ENCODE measurements at places on chromosomes 7 and 10.

- peak; percentile 40 for DNase-seq
Measured at GRCh38 chr7:90709501-90710465, 113.7 kb downstream of the CDK14 start.

DNA sequence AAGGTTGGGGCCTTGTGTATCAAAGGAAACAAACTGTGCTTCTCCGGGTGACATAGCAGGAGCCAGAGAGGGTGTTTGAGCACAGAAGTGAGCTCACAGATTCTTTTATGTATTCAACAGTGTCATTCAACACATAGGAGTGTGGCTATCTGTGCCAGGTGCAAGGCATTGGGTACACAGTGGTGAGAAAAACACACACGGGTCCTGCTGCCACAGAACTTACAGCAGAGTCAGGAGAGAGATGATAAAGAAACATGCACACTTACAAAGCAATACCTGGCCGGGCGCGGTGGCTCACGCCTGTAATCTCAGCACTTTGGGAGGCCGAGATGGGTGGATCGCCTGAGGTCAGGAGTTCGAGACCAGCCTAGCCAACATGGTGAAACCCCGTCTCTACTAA, 16.3 kb upstream of the ECHDC3 start:
- DNase-seq: no peak

GRCh38 chr10:110762109-110762848, 109.4 kb upstream of the PDCD4 start:
- DNase-seq: no peak

DNA sequence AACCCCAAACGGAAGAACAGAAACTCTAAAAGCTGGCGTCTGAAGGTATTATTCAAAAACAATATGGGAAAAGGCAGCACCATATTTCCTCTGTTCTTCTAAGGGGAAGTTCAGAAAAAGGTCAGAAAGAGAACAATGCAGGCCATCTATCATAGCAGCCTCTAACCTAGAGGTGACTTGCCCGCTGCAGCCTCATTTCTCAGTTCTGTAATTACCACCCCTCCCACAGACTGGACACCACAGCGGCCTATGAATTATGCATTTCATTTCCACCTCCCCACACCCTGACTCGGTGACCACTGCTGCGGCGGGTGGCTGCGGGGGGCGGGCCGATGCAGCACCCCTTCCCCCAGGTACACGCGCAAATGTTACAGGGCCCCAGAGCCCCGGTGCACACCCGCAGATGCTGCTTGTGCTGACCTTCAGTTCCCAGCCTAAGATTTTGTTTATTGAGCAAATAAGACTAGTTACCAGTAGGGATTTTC, 125.5 kb downstream of the CLEC2L start:
- DNase-seq: no peak

DNA sequence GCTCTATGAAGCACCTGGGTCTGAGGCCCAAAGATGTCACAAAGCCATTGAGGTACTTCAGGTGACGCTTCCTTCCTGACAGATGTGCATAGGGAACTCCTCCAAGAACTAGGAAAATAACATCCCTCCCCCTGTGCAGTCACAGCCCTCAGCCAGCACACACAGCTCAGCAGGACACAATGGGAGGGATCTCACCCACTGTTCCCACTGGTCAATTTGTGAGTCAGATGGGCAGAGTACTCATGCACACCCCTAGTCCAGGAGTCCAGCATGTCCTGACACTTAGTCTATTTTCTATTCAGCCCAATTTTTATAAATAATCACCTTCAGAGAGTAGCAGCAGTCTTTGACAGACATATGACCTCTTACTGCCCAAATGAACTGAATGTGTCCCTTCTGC, 60.7 kb upstream of the PFKP start:
- no peak for DNase-seq

DNA sequence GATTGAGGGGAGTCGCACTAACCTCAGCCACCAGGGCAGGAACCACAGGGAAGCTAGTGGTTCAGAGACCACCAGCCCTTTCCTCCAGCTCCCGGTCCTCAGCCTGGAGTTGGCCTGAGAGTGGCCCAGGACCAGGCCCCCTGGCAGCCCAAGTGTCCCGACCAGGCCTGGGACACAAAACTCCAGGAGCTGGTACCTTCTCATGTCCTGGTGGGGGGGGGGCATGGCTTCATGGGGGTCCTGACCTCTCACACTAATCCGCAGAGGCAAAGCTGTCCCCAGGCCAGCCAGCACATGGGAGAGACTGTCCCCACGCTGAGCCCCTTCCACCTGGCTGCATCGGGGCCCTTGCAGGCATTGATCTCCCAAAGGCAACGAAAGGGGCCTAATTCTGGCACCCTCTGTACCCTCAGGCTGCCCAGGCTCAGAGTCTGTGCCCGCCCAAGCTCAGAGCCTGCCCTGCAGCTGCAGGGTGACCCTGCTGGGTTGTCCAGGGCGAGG, 28.2 kb downstream of the GPRIN2 start:
- DNase-seq: no peak

- no peak for DNase-seq
Measured at GRCh38 chr7:135317676-135318325, 84.2 kb downstream of the STRA8 start.

DNA sequence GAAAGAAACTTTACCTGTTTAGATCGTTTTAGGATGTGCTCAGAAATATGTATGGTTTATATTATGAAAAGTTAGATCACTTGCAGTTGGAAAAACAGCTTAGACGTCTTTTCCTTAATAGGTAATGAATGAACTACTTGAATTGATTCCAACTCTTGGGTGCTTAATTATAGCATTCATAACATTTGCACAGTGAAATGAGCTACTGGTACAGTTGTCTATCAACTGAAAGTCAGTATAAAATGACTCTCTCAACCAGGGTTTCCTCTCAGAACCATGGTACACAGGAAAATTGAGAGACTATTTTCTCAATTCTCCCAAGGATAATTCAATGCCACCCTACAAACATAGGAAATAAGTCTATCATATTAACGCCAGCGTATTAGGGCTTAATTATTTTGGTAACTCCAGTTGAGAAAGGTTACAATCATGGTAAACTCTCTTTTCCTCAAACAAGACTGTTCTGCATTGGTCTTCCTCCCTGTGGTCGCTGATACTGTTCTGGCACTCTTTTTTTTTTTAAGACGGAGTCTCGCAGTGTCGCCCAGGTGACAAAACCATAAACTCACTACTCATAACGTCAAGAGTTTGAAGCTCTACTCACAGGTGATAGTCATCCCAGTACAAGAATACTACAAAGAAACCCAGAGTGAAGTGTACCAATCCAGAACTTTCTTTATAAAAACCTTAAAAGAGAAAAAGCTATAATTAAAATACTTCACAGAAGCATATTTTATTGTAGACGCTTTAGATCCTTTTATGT, 2.0 kb downstream of the ANLN start:
- DNase-seq: no peak

GRCh38 chr7:139034855-139035585, 822 bp downstream of the ZC3HAV1L start:
- DNase-seq: no peak

DNA sequence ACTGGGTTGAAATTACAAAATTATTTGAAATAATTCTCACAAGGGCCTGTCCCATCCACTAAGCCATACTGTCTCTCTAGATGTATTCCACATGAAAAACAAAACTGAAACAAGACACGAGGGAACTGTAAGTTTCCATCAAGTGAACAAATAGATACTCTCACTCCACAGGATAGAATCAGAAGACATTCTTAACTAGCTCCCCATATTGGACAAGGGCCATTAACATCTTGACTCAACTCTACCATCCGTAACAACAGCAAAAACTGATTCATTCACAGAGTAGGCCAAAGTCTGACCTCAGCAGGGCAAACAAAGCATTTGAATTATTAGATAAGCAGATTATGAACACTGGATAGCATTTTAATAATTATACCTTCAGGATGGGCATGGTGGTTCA, 29.1 kb downstream of the UBE2H start:
- DNase-seq: peak; percentile 69

DNA sequence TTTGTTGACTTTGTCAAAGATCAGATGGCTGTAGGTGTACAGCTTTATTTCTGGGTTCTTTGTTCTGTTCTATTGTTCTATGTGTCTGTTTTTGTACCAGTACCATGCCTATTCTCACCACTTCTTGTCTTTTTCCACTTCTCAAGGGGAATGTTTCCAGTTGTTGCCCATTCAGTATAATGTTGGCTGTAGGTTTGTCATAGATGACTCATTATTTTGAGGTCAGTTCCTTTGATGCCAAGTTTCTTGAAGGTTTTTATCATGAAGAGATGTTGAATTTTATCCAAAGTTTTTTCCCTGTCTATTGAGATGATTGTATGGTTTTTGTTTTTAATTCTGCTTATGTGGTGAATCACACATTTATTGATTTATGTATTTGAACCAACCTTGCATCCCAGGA, 216.7 kb upstream of the RNF32 start:
- DNase-seq: no peak

GRCh38 chr10:72219235-72219814, 3.2 kb upstream of the ASCC1 start:
- DNase-seq: no peak

DNA sequence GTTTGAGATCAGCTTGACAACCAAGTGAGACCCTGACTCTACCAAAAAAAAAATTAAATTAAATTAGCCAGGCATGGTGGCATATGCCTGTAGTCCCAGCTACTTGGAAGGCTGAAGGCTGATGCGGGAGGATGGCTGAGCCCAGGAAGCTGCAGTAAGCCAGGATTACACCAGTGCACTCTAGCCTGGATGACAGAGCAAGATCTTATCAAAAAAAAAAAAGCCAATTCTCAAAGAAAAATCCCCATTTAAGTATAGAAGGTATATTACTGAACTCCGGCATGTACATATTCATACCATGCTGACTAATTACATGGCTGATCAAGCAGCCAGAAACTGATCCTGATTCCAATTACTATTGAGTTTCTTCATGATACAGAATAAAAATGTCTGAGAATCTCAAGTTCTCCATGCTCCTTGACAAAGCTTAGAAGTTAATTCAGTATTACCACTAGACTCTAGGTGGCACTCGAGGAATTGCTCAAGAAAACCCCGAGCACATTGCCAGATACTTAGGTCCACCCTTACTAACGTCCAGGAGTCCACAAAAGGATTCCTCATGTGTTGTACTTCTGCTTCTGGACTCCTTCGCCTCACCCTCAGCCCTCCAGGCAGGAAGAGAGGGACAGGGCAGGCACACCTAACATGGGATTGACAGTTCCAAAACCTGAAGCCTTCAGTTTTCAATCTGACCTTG, 148.9 kb downstream of the PARD3 start:
- DNase-seq: peak; percentile 81

- no peak for DNase-seq
Measured at GRCh38 chr7:5693529-5693928, 87.9 kb downstream of the RNF216 start.

GRCh38 chr7:31493714-31494181, 20.1 kb upstream of the ITPRID1 start:
- no peak for DNase-seq

DNA sequence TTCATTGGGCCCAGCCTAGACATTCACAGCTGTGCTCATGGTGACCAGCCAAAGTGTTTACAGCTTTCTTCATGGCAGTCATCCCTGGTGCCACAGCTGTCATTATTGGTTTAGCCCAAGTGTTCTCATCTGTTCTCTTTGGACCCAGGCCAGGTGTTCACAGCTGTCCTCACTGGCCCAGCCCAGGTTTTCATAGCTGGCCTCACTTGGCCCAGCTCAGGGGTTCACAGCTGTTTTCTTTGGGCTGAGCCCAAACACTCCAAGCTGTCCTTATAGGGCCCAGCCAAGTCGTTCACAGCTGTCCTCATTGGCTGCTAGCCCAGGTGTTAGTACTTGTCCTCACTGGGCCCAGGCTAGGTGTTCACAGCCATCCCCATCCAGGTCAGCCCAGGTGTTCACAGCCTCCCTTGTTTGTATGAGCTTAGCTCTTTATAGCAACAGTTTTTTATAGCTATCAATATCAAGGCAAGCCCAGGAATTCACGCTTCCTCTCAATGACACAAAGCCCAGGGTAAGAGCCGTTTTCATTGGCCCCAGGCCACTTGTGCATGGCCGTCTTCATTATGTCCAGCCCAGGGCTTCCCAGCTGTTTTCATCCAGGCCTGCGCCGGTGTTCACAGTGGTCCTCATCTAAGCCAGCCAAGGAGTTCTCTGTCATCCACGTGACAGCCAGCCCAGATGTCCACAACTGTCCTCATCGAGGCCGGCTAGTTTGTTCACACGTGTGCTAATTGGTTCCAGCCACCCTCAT, 11.6 kb downstream of the FRG2B start:
- DNase-seq: no peak

- DNase-seq: peak; percentile 29
Measured at GRCh38 chr10:114767101-114767985, 54.2 kb upstream of the FHIP2A start.

DNA sequence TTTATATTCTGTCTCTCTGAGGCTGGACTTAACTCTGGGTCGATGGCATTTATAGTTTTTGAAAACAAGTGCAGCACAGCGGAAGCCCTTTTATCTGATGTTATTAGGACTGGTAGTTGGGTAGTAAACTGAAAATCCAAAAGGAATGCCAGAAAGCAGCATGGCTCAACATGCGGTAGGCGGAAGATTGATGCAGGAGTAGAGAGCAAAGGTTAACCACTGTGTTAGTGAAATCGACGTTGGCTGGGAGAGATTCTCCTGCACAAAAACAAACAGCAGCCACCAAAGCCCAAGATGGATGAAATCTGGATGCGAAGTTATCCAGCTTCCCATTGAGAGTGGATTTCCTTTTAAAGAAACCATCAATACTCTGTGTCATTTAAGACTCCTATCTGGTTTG, 54.5 kb upstream of the EMX2 start:
- no peak for DNase-seq

- no peak for DNase-seq
Measured at GRCh38 chr7:154698726-154699291, 304.1 kb downstream of the PAXIP1 start.

DNA sequence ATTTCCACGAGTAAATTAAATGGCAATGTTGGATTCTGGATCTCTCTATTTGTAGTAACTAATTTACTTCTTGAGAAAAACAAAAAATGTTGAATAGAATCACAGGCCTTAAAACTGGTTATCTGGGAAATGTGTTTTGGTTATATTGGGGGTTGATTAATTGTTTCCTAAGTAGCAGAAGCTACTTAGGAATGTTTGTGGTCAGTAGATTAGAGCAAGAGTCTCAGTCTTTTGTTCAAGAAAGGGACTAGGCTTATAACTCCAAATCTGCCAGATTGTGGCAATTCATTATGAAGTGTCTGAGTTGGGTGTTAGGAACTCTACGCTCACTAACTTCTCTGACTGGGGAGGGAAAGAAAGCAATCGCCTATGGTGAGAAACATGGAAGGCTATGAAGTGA, 244.3 kb upstream of the PHYHIPL start:
- no peak for DNase-seq

GRCh38 chr10:124072106-124072505, 21.3 kb downstream of the CHST15 start:
- no peak for DNase-seq

GRCh38 chr10:70666960-70667798, 5.1 kb upstream of the ADAMTS14 start:
- no peak for DNase-seq

GRCh38 chr7:23211589-23211988, 29.7 kb downstream of the NUP42 start:
- no peak for DNase-seq

DNA sequence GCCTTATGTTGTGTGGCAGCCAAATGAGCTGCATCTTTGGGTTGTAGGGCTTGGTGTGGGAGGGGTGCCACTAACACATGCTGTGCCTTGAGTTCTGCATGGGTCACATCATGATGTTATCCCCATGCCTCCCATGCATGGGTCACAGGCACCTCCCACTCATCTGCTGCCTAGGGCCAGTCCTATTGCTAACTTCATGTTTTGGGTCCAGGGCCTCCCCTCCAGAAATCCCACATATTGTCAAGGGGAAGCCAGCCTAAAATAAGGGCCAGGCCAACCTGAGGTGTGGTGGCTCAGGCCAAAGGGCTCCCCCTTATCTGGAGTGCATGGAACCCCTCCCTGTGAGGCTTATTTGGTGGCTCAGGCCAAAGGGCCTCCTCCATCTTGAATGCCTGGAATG, 299.0 kb downstream of the RPS24 start:
- DNase-seq: no peak

Measured in GM04504 (cell line).